ENCODE measurements at places on chromosomes 7 and 10.

DNA sequence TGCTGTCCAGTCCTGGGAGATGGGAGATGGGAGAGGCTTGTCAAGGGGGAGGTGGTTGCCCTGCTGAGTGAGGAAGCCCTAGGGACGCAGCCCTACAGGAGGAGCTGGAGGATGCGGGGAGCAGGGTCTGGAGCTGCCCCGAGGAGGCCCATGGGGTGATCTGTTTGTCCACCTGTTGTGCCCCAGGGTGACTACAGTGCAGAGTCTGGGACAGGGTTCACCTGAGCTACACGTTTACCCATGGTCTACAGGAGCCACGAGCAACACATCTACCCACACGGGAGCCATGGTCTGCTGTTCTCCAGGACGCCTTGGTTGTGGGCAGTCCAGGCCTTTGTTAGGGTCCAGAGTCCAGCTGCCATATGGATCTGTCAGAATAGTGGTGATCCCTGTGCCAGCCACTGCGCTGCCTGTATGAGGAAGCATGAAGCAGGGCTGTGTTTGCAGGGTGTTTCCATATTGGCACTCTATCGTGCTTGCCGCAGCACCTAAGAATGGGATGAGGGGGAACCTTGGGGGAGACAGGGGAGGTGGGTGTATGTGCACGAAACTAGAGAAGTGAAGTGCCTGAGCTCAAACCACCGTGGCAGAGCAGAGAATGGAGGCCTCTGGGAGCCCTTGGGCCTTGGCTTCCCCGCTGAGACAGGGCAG, 23.7 kb downstream of the ZNF775 start:
- no peak for DNase-seq

DNA sequence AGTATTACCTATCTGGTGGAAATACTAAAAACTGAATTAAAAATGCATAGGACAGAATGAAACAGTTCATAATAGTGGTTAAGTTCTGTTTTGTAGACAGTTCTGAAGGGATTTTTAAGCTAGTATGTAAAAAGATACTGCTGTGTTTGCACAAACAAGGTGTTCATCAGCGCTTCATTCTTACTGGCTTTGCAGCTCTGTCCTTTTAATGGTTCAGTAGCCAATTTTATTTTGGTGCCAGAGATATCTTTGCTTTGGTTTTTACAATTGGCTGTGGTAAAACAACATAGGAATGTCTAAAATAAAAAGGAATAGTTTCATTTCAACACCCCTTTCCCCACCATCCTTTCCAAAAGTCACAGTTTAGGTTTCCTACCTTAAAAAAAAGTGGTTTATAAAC, 33.0 kb downstream of the STAM start:
- DNase-seq = no peak

DNA sequence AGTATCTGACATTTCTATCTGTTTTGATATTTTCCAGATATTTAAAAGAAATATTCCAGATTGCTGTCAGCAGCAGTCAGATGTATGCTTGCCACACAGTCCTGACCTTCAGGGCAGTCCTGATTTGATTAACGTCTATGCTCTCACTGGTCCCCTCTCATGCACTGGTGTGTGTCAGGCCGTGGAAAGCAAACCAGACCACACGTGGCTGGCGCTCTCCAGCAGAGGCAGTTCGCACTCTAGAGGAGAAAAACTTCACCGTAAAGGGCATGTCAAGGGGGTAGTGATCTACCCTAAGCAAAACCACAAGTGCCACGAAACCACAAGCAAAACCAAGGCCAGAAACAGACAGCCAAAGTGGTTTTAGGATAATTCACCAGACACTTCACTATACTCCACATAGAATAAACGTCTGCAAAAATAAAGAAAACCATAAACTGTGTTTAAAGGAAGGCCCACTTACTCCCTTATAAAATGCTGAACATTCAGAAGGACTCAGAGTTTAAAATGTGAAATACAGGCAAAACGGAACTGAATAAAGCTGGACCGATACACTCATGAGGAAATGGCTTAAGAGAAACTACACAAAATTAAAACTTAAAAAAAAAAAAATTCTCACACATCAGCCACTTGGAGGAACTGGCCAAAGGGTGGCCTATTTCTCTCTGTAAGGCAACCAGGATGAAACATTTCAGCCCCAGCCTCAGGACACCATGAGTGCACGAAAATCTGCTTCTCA, 26.4 kb downstream of the PARP12 start:
- no peak for DNase-seq

DNA sequence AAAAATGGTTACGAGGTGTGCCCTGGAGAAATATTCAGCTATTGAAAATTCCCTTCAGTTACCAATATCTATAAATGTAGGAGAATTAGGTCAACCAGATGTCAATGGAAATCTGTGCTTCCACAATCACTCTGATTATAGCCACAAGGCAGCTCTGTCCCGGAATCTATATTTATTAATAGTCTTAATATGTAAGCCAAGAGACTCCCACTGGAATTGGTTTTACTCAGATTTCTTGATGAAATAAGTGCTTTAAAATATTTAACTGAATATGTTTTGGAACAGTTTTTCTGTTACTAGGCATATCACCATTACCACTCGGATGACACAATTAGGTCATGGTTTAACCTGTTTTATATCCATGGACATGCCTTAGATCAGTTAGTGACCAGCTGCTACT, 169.6 kb downstream of the POM121L12 start:
- DNase-seq = no peak

All from activated T-cell treated with anti-CD3 and anti-CD28 coated beads for 1 hour (primary cell).